ENCODE measurements at places on chromosomes 1 and 21.

GRCh38 chr21:46083791-46084561 lies 13.9 kb upstream of the COL6A2 start:
- no peak for DNase-seq

DNA sequence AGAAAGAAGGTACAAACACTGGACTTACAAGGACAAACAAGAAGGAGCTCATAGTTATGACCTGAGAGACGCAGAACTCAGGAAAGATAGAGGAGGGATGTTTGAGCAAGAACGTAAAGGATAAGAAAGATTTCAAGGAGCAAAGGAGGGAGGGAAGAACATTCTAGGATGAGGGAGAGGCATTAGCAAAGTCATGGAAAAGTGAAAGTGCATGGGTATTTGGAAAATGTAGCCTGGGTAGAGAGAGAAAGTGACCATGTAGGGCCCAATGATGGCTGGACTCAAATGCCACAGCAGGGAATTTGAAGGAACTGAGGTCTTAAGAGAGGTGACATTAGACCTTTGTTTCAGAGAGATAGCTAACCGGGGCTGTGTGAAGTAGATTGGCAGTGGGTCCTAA lies 76.5 kb downstream of the SYT6 start:
- no peak for DNase-seq

DNA sequence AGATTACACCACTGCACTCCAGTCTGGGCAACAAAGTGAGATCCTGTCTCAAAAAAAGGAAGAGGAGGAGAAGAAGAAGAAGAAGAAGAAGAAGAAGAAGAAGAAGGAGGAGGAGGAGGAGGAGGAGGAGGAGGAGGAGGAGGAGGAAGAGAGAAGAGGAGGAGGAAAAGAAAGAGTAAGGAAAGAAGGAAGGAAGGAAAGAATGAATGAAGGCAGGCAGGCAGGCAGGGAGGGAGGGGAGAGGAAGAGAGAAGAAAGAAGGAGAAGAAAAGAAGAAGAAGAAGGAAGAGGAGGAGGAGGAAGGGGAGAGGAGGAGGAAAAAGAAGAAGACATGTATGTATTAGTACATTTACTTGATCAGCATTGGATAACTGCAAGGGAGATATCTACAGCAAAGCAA lies 26.7 kb downstream of the MIS18A start:
- DNase-seq: no peak

- no peak for DNase-seq
These were observed 61.5 kb downstream of the TOR3A start for GRCh38 chr1:179143322-179143721.

GRCh38 chr1:186819126-186819525 lies 9.6 kb upstream of the PLA2G4A start:
- no peak for DNase-seq

DNA sequence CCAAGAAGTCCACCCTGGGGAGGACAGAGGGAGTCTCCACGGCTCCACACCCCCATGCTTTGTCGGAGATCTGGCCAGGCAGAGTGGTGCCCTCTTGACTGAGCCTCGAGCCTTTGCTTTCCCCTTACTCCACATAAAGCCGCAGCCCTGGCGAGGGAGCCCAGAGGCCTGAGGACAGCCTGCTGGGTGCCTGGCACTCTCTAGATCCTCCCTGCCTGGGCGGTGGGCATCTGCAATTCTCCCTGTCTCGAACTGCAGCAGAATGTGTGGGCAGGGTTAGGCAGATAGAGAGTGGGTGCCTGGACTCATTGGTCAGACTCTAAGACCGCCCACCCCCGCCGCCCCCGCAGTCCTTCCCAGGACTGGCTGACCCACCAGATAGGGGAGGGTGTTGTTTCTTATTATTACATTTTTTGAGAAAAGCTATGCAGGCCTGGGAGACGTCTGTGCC lies 13.9 kb downstream of the EPHX1 start:
- DNase-seq: no peak

DNA sequence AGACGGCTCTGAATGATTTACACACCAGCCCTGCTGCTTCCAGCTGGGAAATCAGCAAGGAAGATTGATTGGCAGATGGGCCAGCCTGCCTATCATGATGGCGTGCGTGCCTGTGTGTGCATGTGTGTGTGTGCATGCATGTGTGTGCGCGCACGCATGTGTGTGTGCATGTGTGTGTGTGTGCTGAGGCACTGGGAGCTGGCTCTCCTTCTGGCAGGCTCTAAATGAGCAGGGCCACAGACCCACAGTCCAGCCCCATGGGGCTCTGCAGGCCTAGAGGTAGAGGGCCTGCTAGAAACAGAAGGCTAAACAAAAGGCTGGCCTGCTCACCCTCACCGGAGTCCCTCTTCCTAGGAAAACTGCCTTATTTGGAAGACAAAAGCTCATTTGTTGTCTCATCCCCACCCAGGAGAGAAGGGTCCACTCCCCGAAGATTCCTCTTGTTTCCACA lies 6.0 kb downstream of the KLHDC8A start:
- DNase-seq: no peak

- DNase-seq: no peak
These were observed 88.0 kb upstream of the ZBTB40 start for GRCh38 chr1:22363403-22364325.

DNA sequence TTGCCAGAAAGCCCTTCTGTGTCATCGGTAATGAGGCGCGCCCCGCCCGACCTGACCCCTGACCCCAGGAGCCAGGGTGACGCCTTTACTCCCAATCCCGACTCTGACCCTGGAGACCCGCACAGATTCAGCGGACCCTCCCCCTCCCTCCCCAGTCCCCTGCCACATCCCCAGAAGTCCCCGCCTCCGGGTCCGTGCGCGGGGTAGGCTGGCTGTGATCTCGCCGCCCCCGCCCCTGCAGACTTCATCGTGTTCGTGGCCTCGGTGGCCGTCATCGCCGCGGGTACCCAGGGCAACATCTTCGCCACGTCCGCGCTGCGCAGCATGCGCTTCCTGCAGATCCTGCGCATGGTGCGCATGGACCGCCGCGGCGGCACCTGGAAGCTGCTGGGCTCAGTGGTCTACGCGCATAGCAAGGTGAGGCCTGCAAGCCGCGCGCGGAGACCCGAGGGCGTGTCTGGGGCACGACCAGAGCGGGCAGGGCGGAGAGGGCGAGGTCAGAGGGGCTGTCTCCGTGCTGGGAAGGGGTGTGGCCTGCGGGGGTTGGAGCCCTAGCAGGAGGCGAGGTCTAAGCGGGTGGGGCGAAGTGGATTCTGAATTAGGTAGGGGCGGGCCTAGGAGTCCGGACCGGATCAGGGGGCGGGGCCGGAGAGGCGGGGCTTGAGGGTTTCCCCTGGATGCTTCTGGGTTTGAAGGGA lies 34.8 kb downstream of the KCNQ4 start:
- DNase-seq: peak; percentile 76

GRCh38 chr21:42433946-42434551 lies 30.3 kb downstream of the UBASH3A start:
- no peak for DNase-seq

DNA sequence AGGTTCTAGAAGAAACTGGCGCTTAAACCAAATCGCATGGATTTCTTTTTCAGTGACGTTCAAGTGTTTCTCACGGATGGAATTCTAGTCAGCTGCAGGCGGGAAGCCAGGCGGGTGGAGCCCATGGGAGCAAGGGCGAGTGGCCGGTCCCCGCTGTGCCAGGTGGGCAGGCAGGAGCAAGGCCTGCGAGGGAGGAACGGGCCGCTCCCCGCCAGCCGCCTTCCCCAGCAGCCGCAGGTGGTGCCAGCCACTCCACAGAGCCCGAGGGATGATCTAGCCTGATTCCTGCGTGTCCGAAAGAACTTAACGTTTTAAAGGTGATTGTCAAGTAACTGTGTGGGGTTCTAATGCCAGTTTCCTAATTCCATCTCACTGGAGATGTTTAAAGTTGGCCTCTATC lies 9.1 kb downstream of the PEX10 start:
- DNase-seq: no peak
